ENCODE measurements at places on chromosomes 16 and 17. TPM values are rescaled to one million over a fixed set of nuclear protein-coding genes. Genes with fewer than 3 reads are reported as not detected.

The ASGR1 gene
- 0.13 TPM for total RNA-seq

The CES5A gene
- total RNA-seq: not detected

The TRIM72 gene
- total RNA-seq: not detected

The HIGD1B gene
- not detected for total RNA-seq

The GUCY2D gene
- not detected for total RNA-seq

The ABCA9 gene
- total RNA-seq: not detected

The MYCBPAP gene
- not detected for total RNA-seq

The SOX9 gene
- total RNA-seq: 0.82 TPM

The ZNF624 gene
- 1.9 TPM for total RNA-seq

The GRB2 gene
- 110 TPM for total RNA-seq

The KRTAP9-2 gene
- not detected for total RNA-seq

The CMTM2 gene
- total RNA-seq: not detected

The TBC1D3H gene
- total RNA-seq: not detected

The GLIS2 gene
- total RNA-seq: 0.22 TPM

The SOST gene
- total RNA-seq: not detected

The CFAP97D1 gene
- total RNA-seq: not detected

All from MG63 (cell line).